Suppressor macrophage treated with lipopolysaccharide for 1 hour (primary cell): ENCODE measurements at places on chromosomes 7 and 10.

GRCh38 chr10:71343392-71343773, 24.3 kb downstream of the SLC29A3 start:
- DNase-seq, result peak; percentile 94

DNA sequence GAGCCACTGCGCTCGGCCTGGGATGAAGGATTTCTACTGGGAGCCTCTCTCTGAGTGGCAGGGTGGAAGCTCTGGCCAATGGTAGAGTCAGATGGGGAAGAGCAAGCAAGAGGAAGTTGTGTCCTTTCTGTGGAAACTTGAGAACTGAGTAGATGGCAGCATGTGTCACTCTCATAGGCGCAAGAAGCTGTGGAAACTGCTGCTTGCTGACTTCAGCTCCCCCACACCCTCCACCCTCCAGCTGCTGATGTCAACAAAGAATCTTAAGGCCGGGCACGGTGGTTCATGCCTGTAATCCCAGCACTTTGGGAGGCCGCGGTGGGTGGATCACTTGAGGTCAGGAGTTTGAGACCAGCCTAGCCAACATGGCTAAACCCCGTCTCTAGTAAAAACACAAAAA, 39.8 kb upstream of the SRGN start:
- peak; percentile 94 for DNase-seq

- DNase-seq, result no peak
Measured at GRCh38 chr10:80544316-80544953, 6.7 kb downstream of the SH2D4B start.

DNA sequence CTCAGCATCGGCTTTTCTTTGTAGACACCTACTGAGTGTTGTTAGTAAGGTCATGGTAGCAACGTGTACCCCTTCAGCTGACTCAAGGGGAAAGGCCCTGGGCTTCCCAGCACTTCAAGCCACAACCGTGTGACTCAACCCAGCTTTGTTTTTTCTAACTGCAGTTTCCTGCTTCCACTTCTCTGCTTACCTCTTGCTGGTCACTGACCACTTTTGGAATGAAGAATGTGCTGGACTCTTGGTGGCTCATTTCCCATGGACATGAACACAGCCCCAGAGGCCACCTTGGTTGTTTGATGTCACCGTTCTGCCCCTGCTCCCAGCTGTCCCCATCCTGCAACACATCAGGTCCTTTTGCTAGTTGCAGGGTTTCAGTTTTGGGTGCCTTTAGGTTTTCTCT, 69.5 kb upstream of the ZNF438 start:
- peak; percentile 80 for DNase-seq

- DNase-seq, result peak; percentile 87
Measured at GRCh38 chr10:11225935-11226334, 208.3 kb downstream of the CELF2 start.

DNA sequence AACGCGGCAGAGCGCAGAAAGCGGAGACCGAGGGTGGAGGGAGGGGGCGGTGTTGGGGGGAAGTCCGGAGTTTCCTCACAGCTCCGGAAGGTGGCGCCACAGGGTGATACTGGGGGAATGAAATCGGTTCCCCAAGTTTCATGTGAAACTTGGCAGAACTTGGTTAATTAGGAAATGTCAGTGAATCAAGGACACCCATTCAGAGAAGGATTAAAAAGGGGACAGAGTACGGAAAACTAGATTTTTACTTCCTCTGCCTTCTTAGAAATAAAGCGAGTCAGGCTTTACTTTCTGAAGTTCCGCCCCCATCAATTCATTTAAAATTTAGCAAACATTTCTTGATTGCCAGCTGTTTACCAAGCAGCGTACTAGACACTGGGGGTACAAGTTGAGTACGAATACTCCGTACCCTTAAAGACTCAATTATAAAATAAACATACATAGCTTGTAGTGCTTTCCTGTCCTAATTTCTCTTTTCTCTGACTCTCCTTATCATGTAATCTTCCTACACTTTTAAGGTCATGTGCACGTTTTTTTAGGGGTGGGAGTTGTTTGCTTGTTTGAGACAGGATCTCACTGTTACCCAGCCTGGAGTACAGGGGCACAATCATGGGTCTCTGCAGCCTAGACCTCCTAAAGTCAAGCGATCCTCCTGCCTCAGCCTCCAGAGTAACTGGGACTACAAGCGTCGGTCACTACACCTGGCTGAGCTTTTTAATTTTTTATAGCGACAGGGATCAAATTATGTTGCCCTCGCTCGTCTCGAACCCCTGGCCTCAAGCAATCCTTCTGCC, 644 bp upstream of the ABI1 start:
- no peak for DNase-seq

GRCh38 chr7:3245721-3246120, 55.3 kb upstream of the SDK1 start:
- DNase-seq, result no peak

GRCh38 chr10:125023862-125024496, 82.1 kb downstream of the ZRANB1 start:
- DNase-seq, result no peak

GRCh38 chr10:116554628-116555027, 8.9 kb downstream of the PNLIP start:
- DNase-seq, result no peak

GRCh38 chr10:6221971-6222751, 19.4 kb downstream of the PFKFB3 start:
- DNase-seq, result no peak
